ENCODE measurements at places on chromosomes 13 and 19. TPM values are rescaled to one million over a fixed set of nuclear protein-coding genes. Genes with fewer than 3 reads are reported as not detected.

The RAB11B gene
- 95.3 TPM for total RNA-seq

DNA sequence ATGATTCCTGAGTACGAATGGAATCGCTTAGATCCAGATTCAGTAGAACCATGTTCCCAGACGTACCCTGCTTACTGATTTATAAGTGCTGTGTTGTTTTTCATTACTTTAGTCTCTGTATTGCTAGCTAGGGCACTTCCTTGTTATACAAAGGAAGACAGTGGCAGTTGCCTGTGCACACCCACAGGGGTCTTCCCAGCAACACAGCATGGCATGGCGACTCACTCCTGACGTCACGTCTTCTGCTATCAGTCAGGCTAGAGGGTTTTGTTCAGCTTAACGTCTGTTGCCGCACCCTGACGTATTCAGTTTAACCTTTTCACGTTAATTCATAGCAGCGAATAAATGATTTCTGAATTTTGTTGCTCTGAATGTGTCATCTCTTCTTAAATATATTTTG, 295.1 kb downstream of the MYO16 start:
- no peaks in the 10 kb centered on the region for H3K4me1 ChIP-seq
- no peak overlapping the region for H3K27ac ChIP-seq
- no peaks in the 10 kb centered on the region for H3K27me3 ChIP-seq
- no peaks in the 10 kb centered on the region for H3K36me3 ChIP-seq
- no peak for DNase-seq

GRCh38 chr19:41298348-41298964, 11.5 kb upstream of the CCDC97 start:
- no peak for DNase-seq
- peaks cover 82% of the 10 kb centered on the region for H3K36me3 ChIP-seq
- peaks cover 75% of the 10 kb centered on the region for H3K4me1 ChIP-seq
- H3K27ac ChIP-seq: peak overlapping the region; percentile 74

The ZNF560 gene
- total RNA-seq: not detected

The FXYD1 gene
- not detected for total RNA-seq

DNA sequence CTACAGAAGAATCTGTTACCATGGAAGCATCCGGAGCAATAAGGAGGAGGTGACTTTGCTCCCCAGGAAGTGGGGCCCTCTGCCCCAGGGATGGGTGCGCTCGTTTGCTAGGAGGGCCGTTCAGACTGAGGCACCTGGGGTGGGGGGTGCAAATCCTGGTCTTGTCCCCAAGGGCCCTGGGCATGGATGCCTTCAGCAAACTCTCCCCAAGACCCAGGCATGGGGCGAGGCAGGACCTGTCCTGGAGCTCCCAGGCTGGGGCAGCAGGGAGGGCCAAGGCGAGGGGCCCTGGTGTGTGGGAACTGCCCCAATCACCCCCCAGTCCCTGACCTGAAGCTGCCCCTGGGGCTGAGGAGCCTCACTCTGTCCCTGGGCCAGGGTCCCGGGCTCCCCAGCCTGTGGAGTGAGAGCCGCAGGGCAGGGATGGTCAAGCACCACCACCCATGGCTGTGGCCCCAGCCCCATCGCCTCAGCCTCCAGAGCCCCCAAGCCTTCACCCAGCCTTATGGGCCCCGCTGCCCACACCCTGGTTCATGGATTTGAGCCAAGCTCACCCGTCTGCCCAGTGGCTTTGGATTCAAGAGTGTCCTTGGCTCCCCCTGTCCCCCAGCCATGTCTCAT, 240.6 kb upstream of the SGCG start:
- H3K4me3 ChIP-seq: no peak overlapping the region
- no peaks in the 10 kb centered on the region for H3K36me3 ChIP-seq
- no peak overlapping the region for H3K27ac ChIP-seq
- no peak for DNase-seq
- no peaks in the 10 kb centered on the region for H3K4me1 ChIP-seq

The SLC25A41 gene
- 0.32 TPM for total RNA-seq

- H3K36me3 ChIP-seq: no peaks in the 10 kb centered on the region
- DNase-seq: no peak
- H3K4me3 ChIP-seq: peak overlapping the region; percentile 45
- no peak overlapping the region for H3K27ac ChIP-seq
- H3K4me1 ChIP-seq: no peaks in the 10 kb centered on the region
Observed at GRCh38 chr13:82687884-82688283, 1194.4 kb downstream of the SLITRK1 start.

GRCh38 chr19:53942001-53942786, 20.5 kb upstream of the CACNG8 start:
- no peak overlapping the region for H3K4me3 ChIP-seq
- H3K27ac ChIP-seq: no peak overlapping the region
- H3K27me3 ChIP-seq: peaks cover 5% of the 10 kb centered on the region

The MBD3L2 gene
- total RNA-seq: not detected

GRCh38 chr13:114263578-114263977, 17.8 kb upstream of the UPF3A start:
- H3K4me3 ChIP-seq: no peak overlapping the region
- peaks cover 10% of the 10 kb centered on the region for H3K36me3 ChIP-seq
- H3K27ac ChIP-seq: peak overlapping the region; percentile 4
- no peaks in the 10 kb centered on the region for H3K27me3 ChIP-seq
- H3K4me1 ChIP-seq: peaks cover 19% of the 10 kb centered on the region

DNA sequence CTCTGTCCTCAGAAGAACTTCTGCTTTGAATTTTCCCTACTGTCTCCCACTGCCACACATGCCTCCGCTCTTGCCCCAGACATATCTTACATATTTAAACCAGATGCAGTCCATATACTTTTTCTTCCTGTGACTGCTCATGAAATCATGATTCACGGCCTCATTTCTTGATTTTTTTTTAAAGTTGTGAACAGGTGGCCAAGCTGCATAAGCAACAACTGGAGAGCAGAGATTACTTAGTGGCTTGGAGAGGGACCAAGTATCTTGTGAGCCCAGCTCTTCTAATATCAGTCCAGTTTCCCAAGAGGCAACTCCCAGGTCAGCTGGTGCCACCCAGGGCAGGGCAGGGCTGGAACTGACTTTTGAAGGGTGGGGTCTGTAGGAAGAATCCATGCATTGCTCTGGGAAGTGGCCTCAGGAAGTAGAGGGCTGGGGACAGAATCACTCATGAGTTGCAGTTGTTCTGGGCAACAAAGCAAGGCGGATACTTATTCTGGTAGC, 152.4 kb downstream of the LMO7 start:
- no peak for DNase-seq
- no peaks in the 10 kb centered on the region for H3K36me3 ChIP-seq
- no peaks in the 10 kb centered on the region for H3K27me3 ChIP-seq
- no peak overlapping the region for H3K4me3 ChIP-seq
- no peak overlapping the region for H3K27ac ChIP-seq

DNA sequence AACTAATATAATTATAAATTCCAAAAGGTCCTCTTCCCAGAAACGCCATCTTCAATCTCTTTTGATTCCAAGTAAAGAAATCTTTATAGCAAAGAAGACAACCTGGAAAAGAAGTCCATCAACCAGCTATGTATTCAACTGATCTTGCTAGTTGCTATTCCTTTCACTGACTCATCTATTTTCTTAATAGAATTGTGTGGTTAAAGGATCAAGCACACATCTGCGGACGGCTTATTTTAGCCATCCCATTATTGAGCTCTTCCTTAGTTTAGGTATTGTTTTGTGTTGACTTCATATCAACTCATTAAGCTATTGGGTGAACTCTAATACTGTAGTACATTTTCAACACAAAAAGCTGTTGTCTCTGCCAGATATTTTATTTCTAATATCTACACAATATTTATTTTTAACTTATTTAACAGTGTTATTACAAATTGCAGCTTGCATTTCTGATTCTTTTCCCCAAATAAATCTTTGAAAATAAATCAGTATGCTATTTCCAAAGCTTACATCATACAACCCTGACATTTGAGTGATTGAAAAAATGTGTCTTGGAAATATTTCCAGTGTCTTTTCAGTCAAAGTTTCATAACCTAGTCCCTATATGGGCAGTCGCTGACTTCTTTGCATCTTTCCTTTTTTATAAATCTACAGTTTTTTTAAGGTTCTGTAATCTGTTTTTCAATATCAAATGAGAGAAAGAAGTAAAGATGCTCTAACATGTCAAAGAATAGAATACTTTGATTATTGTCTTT, 158.8 kb upstream of the SPRY2 start:
- no peak overlapping the region for H3K4me3 ChIP-seq
- no peaks in the 10 kb centered on the region for H3K4me1 ChIP-seq
- DNase-seq: no peak
- no peak overlapping the region for H3K27ac ChIP-seq
- H3K27me3 ChIP-seq: no peaks in the 10 kb centered on the region

GRCh38 chr19:35869327-35870123, 1.2 kb downstream of the APLP1 start:
- H3K27ac ChIP-seq: no peak overlapping the region
- no peaks in the 10 kb centered on the region for H3K36me3 ChIP-seq
- peak; percentile 76 for DNase-seq
- H3K27me3 ChIP-seq: peaks cover 5% of the 10 kb centered on the region
- no peak overlapping the region for H3K4me3 ChIP-seq

The OR7A5 gene
- total RNA-seq: not detected

The CYP4F2 gene
- total RNA-seq: not detected

DNA sequence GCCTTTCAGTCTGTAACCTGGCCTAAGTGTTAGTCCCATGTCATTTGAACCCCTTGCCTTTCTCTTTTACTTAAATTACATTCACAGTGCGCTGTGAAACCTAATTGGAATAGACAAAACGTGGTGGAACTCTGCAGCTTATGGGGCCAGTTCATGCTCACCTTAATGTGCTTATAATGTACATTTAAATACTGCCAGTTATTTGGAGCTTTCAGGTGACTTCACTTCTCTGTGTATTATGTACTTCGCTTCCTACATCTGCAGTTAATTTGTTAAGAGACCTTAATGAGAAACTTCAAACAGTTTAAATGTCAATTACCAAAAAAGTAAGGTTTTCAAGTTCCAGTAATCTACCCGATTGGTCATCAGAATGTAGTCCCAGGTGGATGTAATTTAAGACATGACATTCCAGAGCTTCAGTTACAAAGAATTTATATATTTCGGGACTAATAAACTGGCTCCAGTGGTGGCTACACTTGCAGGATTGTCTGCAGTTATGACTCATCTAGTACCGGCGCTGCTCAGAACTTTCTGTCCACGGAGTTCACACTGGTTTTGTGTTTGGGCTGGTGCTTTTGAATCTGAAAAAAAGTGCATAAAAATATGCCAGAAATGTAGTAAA, 125.3 kb downstream of the TM9SF2 start:
- H3K4me3 ChIP-seq: no peak overlapping the region
- H3K27ac ChIP-seq: no peak overlapping the region
- no peak for DNase-seq
- H3K27me3 ChIP-seq: no peaks in the 10 kb centered on the region
- no peaks in the 10 kb centered on the region for H3K36me3 ChIP-seq

DNA sequence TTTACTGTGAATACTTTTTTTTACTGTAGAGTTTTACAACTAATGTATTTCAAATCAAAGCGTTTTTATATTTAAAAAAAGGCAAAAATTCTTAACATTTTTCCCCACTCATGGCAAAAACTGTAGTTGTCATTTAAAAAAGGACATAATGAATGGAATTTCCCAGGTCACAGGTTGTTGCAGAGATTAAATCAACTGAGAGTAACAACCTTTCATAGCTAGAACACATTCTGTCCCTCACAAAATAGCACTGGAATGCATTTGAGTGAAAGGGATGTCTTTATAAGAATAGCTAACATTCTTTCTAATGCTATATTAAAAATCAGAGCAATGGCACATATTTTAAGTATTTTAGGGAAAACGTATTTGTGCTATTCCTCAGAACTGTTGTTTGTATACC, 1393.3 kb upstream of the ATXN8OS start:
- no peaks in the 10 kb centered on the region for H3K36me3 ChIP-seq
- H3K27ac ChIP-seq: no peak overlapping the region
- no peaks in the 10 kb centered on the region for H3K27me3 ChIP-seq
- H3K4me3 ChIP-seq: no peak overlapping the region
- no peaks in the 10 kb centered on the region for H3K4me1 ChIP-seq
